NCI-H345 (cell line): ENCODE measurements at places on chromosomes 11 and 22.

GRCh38 chr11:119344291-119345010 lies 2.1 kb downstream of the MFRP start:
- DNase-seq: no peak

GRCh38 chr22:20619045-20619892 lies 111.9 kb downstream of the MED15 start:
- no peak for DNase-seq

- DNase-seq: no peak
Measured at GRCh38 chr11:65014726-65015227, 817 bp downstream of the ARL2 start.

- DNase-seq: no peak
Measured at GRCh38 chr22:32590556-32590955, 115.9 kb downstream of the FBXO7 start.

DNA sequence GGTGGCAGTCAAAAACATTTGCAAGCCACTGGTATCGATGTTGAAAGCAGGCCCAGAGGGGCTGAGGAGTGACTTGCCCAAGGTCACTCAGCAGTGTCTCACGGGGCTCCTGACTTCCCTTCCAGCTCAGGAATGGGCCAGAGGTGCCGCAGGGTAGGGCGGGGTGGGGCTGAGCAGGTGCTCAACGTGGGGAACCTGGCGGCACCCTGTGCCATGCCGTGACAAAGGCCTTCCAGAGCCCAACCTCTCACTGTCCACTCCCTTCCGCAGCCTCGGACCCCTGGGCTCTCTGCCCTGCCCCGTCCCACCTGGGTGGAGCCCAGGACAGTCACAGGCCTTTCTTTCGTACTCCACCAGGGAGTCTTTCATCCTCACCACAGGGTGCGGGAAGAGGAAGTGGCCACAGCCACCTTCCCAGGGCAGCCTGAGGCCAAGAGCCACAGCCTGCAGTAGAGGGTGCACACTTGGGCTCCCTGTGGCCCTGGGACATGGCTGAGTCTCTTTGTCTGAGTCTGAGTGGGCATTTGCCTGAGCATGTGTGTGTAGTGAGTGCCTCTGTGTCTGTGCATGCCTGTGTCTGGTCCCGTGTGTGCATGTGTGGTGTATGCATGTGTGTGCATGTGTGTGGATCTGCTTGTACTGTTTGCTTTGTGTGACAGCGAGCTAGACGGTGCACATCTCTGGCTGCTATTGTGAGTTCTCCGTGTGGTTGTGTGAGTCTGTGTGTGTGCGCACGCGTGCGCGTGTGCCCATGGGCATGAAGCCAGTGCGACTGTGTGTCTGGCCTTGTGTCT lies 6.0 kb upstream of the LIF start:
- no peak for DNase-seq
